ENCODE measurements at places on chromosomes 12 and 14. TPM values are rescaled to one million over a fixed set of nuclear protein-coding genes. Genes with fewer than 3 reads are reported as not detected.

Gene LALBA
- not detected for total RNA-seq

Gene KCNC2
- not detected for total RNA-seq

Gene ERP27
- total RNA-seq, result 5.0 TPM

Gene LHX5
- not detected for total RNA-seq

Gene KRT80
- total RNA-seq, result not detected

Gene MGP
- not detected for total RNA-seq

- DNase-seq, result no peak
Observed at GRCh38 chr14:51488569-51489220, 163.0 kb upstream of the FRMD6 start.

GRCh38 chr12:62372825-62373224, 93.8 kb upstream of the MON2 start:
- DNase-seq, result no peak

GRCh38 chr14:49897965-49898364, 5.1 kb downstream of the ARF6 start:
- DNase-seq, result no peak

DNA sequence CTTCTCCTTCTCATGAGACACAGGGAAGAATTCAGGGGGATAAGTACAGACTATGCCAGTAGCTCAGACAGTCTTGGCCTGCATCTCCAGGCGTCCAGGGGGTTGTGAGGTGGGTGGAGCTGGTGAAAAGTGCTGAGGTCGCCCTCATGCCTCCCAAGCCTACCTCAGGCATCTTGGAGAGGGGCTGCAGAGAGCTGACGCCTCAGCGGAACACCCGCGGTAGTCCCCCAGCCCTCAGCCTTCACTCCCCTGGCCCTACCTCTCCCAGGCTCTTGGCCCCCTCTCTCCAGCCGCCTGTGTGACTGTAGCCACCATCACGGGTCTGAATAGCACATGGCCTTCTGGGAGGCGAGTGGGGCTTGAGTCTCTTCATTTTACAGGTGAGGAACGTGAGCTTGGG, 59.8 kb upstream of the DLK1 start:
- DNase-seq, result no peak

GRCh38 chr12:5520831-5521230, 88.9 kb downstream of the NTF3 start:
- no peak for DNase-seq

- DNase-seq, result peak; percentile 35
Observed at GRCh38 chr12:120625557-120626419, 14.6 kb upstream of the CABP1 start.

- DNase-seq, result no peak
Observed at GRCh38 chr14:99244941-99245563, 26.9 kb downstream of the BCL11B start.

DNA sequence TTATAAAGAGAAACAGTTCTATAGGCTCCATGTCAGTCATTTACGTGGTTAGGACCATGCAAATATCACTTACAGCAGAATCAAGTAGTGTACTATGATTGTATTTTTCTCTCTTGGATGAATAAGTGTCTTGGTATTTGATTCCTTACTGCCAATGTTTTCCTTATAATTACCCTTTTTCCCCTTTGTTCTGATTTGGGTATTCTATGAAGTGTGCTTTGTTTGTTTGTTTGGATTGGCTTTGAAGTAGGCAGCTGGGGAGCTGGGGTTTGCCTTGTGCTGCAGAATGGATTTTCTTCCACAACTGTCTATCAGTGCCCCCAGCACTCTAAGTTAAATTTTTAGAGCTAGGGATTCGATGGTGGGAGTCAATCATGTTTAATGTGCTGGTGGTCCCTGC, 12.4 kb downstream of the TMEM120B start:
- DNase-seq, result no peak

DNA sequence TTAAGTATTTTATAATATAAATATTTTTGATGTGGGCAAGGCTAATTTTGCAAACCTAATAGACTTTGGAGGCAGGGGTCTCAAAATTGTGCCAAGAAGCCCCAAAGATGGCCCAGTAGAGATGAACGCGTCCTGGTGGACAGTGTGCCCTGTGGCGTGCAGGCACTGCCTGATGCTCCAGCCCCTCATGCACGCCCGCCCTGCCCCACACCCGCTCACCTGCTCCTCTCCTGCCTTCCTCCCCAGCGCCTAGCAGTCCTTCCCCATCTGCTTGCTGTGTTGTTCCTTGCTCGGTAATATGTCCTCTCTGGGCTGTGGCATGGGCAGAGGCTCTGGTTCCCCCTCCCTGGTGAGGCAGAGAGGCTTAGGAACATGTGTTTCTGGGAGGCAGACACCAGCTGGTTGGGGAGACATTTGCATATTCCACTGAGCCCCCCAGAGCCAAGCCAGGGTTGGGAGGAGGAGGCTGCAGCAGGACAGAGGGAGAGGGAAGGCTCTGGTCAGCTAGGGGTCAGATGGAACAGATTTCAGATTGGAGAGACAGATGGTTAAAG, 46.8 kb upstream of the GPATCH2L start:
- no peak for DNase-seq

DNA sequence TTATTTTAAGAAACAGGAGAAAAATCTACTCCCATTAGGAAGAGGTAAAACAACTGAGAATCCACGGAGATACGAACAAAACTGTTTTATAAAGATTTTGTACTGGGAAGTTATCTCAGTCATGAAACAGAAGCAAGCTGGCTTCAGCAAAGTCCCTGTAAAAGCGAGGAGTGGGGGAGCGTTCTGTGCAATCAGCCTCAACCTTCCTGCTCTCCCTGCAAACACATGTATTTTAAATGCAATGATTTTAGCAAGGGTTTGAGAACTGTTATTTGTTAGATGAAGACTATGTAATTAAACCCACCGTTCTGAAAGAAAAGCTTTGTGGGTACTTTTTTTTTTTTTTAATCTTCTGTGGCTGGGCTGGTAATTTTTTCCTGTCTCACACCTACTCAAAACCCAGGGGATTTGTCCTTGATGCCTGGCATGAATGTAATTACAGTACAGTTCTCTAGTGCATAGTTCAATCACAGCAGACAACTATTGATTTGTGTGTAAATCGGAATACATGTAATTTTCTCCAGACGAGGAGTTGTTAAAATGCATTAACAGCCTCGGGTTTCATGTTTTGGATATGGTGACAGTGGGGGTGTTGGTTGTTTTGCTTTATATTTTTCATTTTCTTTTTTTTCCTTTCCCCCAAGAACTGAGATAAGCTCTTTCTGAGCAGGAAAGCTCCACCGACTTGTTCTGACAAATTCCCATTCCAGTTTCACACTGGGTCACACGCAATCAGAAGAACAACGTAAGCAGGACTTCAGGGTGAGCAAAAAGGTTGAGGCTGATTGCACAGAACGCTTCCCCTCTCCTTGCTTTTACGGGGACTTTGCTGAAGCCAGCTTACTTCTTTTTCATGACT, 153.6 kb downstream of the PHLDA1 start:
- DNase-seq, result no peak
